ENCODE measurements at places on chromosomes 16 and 17. TPM values are rescaled to one million over a fixed set of nuclear protein-coding genes. Genes with fewer than 3 reads are reported as not detected.

- DNase-seq = no peak
Observed at GRCh38 chr16:10935226-10935915, 6.9 kb downstream of the DEXI start.

DNA sequence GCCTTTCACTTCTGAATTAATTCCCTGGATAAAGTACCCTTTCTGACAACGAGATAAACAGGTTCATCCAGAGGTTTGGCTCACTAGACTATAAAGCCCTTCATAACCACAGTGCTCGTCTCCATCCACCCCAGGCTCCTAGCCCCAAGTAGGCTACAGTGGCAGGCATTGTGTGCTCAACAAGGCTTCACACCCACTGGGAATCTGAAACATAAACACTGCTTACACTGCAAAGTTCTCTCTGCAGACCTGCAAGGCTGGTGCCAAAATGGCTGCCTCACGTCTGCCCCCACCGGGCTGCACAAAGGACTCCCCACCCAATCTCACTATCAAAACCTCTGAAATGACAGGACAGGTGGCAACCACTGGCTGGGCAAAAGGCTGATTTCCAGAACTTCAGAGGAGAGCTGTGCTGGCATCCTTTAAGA is 5.1 kb upstream of the HLF start:
- DNase-seq = no peak

DNA sequence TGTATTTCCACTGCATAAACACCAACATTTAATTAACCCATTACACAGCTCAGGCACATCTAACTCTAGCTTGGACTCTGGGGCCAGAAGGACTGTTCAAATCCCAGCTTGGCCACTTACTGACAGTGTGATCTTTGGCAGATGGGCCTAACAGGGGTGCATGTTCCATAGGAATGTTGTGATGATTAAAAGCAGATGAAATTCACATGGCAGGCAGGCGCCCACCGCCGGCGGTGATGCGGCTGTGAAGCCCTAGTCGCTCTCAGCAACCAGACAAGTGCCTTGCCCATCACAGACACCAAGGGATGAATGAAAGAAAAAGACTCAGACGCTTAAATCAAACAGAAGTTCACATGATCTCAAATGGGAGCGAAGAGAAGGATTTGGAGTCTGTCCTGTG is 84.6 kb upstream of the WSB1 start:
- no peak for DNase-seq

TBC1D3I gene
- 0.54 TPM for total RNA-seq

ERAL1 gene
- 74.2 TPM for total RNA-seq

ATP2A1 gene
- total RNA-seq = 2.9 TPM

DNA sequence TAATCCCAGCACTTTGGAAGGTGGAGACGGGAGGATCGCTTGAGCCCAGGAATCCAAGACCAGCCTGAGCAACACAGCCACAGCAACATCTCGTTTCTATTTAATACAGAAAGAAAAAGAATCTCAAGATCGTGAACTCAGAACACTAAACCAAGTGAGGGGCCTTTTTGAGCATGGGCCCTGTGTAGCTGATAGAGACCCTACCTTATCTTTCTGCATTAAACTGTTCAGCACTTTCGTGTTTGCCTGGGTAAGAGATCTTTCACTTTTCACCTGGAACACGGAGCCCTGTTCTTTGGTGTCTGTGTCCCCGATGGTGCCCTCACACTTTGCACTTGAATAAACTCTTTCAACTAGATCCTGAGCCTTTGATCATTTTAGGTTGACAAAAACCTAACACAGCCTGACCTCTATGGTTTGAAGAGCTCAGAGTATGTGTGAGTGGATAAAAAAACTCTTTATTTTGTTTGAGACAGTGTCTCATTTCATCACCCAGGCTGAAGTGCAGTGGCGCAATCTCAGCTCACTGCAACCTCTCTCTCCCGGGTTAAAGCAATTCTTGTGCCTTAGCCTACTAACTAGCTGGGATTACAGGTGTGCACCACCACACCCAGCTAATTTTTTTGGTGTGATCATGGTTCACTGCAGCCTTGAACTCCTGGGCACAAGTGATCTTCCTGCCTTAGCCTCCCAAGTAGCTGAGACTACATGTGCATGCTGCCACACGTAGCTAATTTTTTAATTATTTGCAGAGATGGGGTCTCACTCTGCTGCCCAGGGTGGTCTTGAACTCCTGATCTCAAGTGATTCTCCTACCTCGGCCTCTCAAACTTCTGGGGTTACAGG is 83.8 kb upstream of the GRIN2A start:
- no peak for DNase-seq
